ENCODE measurements at places on chromosomes 6 and 20.

DNA sequence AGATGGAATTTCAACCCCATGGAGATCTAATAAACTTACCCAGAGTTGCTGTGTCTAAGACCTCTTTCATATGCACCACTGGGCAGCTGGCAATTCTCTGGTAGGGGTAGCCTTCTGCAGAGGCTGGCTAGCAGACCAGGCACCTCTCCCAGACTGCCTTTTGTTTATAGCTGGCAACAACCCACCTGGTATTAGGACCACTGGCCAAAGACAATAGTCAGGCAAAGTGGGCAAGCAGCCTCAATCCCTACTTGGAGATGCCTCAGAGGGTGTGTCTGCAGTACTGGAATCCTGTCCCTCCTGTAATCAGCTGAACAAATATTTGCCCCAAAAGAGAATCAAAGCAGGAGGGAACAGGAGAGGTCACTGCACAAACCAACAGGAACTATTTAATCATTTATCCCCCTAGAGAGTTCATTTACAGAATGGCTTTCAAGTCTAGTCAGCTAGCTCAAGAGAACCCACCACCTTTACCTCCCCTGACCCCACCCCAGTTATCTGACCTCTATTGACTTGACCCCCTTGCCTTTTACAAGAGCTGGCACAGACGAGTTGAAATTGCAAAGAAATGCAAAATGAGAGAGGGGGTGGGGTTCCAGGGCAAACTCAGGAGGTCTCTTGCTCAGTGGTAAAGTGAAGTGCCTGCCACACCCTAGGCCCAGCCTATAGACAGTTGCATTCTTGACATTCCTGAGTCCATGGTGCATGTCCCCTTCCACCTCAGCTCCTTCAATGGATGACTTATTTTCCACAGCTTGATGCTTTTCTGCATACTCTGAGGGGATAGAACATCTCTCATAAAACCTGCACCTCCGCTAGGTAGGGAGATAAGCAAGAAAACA is 2.8 kb downstream of the BCL2L1 start:
- no peak for DNase-seq

DNA sequence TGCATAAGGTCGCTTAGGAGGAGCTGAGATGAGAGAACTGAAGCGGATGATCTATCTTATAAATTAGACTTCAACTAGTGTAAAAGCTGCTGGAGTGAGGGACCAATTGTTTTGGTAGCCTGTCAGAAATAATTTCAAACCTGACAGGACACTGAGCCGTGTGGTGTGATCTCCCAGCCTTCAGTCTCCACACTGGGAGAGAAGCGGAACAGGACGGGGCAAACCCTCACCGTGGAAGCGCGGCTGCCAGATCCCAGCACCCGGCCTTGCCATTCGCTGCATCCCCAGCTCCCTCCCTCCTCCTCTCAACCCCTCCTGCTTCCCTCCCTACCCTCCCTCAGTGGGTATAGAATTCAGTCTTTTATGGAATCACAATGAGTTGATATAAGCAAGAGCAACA is 900.1 kb upstream of the SLC35B3 start:
- DNase-seq = no peak

GRCh38 chr6:96227135-96227534 is 211.4 kb downstream of the FUT9 start:
- no peak for DNase-seq

- DNase-seq = no peak
Observed at GRCh38 chr6:167763056-167763944, 63.4 kb upstream of the AFDN start.

GRCh38 chr6:14051355-14051754 is 66.2 kb upstream of the CD83 start:
- DNase-seq = no peak

GRCh38 chr20:64057628-64058498 is 5.1 kb upstream of the TCEA2 start:
- DNase-seq = peak; percentile 86

DNA sequence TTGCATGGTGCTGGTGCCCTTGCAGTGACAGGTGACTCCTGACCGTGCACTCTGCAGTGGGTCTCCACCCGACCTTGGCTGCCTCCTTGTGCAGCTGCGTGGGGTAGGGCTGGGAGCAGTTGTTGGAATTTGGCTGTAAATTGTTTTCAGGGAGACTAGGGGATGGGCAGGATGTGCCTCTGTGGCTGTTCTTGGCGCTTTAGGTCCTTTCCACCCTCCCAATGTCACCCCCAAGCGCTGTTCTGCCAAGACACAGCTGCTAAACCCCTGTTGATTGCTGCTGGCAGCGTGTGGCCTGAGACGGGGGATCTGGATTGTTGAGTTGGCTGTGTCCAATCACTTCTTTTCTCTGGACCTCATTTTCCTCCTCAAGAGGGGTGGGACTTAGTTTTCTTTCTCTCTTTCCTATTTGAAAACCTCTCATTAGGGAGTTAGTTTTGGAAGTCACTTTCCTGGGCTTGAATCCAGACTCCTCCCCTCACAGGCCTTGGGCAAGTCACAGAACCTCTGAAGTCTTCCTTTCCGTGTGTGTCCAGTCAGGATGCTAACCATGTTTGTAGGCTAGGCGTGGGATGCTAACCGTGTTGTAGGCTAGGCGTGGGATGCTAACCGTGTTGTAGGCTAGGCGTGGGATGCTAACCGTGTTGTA is 8.5 kb downstream of the IGF2R start:
- no peak for DNase-seq

DNA sequence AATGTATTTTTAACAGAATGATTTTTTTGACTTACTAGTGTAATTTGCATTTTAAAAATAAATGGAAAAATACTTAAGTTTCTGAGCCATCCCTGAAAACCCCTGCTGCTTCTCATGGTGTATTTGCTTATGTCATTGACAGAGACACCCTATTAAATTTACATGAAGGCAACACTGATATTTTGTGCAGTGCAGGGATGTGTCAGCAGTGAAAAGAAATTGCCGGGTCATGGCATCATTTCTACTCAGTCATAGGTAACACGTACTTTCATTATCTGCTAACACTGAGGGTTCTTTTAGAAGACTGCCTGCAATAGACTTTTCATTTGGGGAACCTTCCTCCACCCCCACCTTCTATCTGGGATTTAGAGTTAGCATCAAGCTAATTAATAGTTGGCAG is 136.7 kb upstream of the RNF217 start:
- no peak for DNase-seq

- no peak for DNase-seq
Observed at GRCh38 chr20:15475483-15475882, 1097.8 kb downstream of the KIF16B start.

DNA sequence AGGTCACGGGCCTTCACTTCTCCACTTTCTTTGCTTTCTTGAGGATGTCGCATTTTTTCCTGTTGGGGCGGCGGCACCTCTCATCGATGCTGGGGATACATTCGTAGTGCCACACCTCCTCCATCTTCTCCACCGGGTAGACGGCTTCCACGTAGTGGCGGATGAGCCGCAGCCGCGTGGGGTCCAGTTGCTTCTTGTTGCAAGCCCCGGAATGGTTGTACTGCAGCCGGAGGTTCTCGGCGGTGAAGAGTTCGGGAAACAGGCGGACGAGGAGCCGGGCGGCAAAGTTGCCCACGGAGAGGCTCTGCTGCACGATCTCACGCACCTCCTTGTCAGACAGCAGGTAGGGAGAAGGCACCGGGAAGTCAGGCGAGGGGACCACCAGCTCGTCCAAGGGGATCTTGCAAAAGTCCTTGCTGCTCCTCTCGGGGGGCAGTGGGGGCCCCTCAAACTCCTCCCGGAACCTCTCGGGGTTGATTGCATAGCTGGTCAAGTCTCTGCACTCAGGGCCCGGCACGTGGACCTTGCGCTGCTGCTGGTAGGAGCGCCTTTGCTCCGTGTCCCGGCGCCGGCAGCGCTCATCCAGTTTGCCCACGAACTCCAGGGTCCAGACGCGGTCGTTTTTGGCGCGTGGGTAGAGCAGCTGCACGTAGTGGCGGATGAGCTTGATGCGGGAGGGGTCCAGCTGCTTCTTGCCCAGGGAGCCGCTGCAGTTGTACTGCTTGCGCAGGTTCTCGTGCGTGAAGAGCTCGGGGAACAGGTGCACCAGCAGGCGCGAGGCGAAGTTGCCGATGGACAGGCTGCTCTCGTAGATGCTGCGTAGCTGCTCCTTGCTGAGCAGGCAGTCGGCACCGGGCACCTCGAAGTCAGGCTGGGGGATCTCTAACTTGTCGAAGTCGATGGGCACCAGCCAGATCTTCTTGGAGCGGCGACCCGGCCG is 41.0 kb downstream of the MTRES1 start:
- DNase-seq = no peak

DNA sequence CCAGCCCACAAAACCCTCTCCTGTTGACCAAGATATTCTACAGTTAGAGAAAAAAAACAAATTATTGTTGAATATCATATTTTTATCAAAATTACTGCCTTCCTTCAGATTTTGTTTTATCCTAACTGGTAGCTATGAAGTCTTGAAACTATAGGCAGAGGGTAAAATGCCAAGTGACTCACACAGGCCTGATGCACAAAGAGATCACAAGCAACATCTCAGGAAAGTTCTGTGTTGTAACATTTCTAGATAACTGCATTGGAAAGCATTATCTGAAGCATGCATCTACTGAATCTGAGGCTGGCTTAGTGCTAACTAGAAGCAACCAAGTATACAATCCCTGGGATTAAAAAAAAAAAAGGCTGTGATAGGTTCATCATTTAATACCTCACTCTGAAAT is 134.2 kb downstream of the PKHD1 start:
- DNase-seq = no peak

DNA sequence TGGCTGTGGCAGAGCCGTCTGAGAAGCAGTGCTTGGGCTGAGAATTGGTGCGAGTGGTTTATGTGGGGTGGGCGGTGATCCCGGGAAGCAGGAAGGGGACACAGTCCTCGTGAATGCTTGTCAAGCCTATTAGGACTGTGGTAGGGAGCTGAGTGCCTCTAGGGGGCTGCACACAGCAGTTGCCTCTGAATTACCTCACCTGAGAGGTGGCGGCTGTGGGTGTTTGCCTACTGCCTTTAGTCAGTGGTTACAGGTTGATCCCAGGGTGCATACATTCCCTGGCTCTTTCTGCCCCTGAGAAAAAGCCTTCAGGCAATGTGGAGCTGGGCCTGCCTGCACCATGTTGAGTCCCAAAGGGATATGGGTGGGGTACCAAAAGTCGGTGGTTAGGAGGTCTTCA is 5.2 kb downstream of the AP5S1 start:
- no peak for DNase-seq

DNA sequence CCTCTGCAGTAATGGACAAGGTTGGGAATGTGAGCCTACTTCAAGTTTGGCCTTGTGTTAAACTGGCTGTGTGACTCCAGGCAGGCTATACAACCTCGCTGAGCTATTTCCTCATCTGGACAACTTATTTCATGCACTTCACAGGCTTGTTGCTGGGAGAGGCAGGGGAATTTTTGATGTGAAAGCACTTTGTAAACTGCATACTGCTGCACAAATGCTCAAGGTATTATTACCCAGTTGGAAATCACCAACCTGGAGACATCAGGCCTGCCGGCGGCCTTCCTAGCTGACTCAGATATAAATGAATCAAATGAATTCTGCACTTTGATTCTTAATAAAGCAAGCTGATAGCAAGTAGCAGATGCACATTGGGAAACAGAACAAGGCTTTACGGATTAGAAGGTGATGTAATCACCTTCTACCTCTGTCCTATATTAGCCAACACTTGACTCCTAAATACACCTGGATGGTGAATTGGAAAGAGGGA is 10.1 kb downstream of the JARID2 start:
- no peak for DNase-seq

DNA sequence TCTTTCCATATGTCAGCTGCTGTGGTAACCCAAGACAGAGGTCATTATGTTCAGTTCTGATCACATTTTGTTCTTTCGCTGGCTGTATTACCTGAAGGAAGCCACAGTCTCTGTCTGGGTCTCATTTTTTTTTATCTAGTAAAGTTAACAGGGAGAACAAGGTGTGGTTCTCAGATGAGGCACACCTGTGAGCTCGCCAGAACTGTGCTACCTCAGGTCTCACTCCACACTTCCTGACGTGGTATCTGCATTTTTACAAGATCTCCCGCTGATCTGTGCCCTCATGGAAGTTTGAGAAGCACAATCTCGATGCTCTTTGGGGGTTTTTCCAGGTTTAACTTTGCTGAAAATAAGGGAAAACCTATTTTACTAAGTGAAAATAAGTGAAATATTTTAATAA is 169.5 kb upstream of the CENPW start:
- DNase-seq = no peak

DNA sequence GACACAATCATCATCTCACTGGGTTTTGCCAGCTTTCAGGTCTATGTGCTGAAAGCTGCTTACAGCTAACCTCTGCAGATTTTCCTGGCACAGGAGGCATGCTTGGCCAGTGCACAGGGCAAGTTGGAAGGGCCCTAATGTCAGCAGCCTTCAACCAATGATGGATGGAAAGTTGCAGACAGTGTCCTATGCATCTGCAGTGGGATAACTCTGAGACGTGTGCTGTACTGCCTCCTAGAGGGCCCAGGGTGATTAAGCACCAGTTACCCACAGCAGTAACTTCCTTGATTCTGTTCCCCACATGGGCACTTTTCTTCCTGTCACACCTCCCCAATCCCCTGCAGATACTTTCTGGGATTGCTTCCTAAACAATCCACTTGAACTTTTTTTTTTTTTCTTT is 38.6 kb downstream of the OVOL2 start:
- DNase-seq = peak; percentile 62

GRCh38 chr6:83459663-83460062 is 28.8 kb upstream of the ME1 start:
- DNase-seq = no peak

DNA sequence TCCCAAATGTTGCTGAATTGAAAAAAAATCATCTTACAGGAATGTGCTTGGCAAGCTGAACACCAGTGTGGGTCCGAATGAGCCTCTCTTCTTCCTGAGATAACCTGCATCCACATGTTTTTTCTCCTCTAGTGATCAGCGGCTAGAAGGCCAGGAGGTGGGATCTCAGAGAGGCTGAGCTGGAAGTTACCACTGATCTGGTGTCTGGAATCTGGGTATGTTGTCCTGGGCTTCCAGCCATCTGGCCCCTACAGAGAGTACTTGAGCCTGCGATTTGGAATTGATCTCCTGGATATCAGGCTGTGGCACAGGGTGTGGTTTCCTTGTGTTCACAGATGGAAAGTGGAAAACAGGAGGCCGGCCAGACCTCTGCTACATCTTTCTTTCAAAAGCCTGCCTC is 35.9 kb downstream of the SULF2 start:
- DNase-seq = no peak

DNA sequence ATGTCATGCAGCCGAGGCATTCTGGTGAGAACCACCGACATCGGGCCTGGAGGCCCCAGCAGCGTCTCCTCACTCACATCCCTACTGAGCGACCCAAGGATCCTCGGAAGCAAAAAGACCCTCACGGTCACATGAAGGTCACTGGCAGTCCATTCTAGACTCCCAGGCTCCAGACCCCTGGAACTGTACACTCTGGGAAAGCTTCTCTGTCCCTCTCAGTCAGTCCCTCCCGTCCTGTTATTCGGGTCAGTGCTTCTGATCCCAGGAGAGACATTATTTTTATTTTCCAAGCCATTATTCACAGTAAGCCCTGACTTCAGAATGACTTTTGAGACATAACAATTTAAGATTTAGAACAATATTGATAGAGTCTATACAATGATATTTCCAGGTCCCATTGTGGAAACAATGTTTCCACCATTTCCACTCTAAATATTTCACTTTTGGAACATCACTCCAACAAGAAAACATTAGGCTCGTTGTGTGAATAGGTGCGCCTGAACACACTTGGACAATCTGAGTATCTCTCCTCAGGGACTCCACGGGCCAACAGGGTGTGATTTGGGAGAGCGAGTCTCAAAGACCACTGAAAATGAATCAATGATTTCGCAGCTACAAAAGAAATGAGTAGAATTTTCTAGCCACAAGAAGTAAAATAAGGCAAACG is 199.7 kb downstream of the SOD2 start:
- no peak for DNase-seq

GRCh38 chr6:166849749-166850183 is 106.6 kb downstream of the RNASET2 start:
- no peak for DNase-seq
